NCI-H2029 (cell line): ENCODE measurements at places on chromosomes 3 and 15.

DNA sequence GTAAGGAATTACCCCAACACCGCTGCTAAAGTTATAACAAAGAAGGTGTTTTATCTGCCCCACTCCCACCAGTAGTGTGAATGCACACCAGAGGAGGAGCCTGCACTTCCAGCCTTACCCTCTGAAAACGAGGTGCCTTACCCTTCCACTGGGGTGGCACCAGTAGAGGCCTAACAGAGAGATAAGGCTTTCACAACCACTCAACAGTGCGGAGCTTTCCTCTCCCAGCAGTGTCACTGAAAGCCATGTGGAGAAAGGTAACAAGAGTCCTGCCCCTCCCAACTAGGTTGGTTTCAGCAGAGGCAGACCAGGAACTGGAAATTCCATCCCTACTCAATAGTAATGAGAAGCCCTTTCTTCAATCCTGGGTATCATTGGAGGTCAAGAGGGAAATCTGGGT, 539.2 kb downstream of the VGLL3 start:
- no peak for DNase-seq

- DNase-seq: no peak
Measured at GRCh38 chr15:83559310-83559966, 94.5 kb upstream of the ADAMTSL3 start.

GRCh38 chr3:123640740-123641462, 56.0 kb upstream of the HACD2 start:
- DNase-seq: no peak

DNA sequence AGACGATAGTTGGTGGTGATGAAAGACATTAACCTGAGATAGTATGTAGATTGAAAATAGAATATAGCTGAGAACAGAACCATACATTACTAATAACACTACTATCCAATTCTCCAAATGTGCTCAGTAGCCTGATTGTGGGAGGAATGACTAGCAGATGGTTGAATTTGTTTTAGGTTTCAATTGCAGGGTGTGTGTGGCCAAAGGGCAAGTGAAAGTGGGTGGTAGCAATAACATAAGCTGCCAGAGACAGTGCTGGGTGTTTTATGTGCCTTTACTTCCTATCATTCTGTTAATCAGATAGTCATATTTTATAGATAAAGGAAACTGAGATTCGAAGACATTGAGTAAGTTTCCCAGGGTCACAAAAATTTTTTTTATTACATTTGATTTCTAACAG, 249.5 kb upstream of the ARL6 start:
- DNase-seq: no peak

GRCh38 chr3:158991146-158991705, 189.4 kb downstream of the MFSD1 start:
- peak; percentile 0 for DNase-seq

DNA sequence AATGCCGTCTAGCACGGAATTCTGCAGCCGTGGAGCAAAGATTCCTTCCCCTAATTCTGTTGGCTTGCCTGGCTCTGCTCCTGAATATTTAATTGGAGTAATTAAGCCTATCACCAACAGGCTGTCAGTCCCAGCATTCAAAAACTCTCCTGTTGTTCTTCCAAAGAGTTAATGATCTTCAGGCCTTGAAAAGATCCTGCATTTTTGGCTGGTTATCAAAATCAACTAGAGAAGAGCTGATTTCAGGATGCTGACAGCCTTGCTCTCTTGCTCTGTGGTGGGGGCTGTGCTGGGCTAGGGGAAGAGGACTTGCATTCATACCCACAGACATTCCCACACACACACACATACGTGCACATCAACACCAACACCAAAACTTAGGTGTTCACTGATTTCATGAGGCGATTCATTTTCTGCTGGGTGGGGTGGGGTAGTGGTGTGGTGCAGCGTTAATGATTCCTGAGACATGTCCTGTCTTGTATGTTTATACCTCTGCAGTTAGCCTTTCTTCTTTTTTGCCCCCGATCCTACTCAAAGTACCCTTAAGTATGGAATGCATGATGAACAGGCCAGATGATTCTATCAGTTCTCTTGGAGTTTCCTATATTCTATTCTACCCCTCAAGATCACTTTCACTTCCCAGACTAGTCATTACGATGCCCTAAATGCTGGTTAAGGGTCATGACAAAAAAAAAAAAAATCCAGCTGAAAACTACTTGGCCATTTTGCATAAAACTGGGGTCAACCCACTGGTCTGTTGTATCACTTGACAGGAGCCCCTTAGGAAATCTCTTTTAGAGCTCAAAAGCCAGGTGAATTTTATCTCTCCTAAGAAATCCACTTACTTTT, 42.3 kb downstream of the CPN2 start:
- DNase-seq: no peak

DNA sequence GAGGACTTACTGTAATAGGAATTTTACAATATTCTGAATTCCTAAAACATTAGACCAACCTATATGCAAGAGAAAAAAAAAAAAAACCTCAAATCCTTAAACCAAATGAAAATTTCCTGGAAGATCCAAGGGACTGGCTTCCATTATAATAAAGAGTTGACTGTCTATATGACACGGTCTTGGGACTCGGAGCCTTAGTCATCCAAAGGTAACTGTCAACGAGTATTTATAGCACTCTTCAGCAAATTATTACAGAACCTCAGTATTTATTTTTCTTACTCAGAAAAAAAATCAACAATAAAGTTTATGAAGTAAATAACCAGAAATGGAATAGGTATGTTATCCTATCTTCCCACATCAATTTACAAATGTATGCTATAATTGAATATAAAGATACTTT, 66.0 kb downstream of the TTBK2 start:
- no peak for DNase-seq

GRCh38 chr3:188526057-188526456, 372.1 kb downstream of the LPP start:
- no peak for DNase-seq

DNA sequence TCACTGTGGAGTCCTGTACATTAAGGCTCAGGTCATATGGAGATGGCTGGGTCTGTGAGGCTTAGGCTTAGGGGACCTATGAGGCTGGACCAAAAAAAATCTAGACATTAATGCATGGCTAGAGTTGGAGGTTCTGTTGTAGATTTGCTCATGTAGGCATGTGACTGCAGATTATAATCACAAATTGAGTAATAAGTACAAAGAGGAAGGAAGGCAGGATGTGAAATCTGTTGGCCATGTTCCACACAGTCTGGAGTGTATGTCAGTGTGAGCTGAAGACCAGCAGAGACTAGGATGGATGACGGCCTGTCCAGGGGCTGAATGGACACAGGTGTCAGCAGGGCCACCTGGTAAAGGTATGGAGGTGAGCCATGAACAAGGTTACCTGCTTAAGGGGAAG, at the start of gene ST3GAL6:
Gene ST3GAL6, plus strand, starts transcription at position 265 of the 400 bp plus-strand sequence. CDS start 5,101 bp downstream, outside the sequence.
- no peak for DNase-seq

DNA sequence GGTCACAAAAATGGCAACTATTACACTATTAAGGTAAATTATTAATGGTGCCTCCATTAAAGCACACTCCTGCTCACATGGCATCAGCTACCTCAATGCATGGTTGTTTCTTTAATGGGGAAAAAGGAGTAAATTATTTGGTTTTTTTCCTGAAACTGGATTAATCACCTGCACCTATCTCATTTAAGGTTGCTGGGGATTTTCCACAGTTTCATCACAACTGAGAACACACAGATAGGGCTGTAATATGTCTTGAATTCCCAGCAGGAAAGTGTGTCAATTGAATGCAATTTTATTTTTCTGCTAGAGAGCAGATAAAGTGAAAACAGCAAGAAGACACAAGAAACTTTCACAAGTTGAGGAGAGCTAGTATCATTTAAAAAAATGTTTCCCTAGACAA, 36.4 kb downstream of the RFTN1 start:
- DNase-seq: no peak

- no peak for DNase-seq
Measured at GRCh38 chr3:166307756-166308350, 470.6 kb upstream of the BCHE start.

GRCh38 chr3:100882571-100882984, 110.6 kb downstream of the ABI3BP start:
- DNase-seq: no peak

DNA sequence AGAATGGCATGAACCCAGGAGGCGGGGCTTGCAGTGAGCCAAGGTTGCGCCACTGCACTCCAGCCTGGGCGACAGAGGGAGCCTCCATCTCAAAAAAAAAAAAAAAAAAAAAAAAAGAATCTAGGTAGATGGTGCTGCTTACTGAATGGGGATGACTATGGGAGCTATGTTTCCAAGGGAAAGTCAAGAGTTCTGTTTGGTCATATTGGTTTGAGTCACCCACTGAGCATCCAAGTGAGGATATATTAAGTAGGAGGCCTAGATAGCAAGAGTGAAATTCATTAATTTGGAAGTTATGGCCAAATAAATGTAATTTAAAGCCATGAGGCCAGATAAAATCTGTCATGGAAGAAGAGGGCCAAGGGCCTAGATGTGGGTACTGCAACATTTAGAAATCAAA, 9.0 kb upstream of the UACA start:
- DNase-seq: no peak

GRCh38 chr3:172062761-172063160, 23.4 kb downstream of the FNDC3B start:
- DNase-seq: no peak

DNA sequence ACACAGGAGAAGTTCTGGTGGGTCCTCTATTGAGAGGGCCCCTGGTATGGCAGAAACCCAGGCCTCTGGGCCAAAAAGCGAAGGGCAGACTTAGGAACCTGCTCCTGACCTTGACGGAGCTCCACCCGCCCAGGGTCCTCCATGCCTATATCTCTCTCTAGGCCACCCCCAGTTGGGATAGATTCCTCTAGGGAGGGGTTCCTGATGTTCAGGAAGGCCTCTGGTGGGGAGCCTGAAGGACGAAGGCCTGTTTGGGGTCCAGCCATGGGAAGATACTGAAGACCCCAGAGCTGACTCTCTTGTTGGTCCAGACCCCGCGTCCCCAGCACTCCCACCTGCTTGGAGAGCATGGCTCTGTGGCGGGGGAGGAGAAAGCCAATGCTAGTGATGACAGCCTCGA, 104.2 kb downstream of the CORO2B start:
- no peak for DNase-seq

GRCh38 chr3:150640256-150640655, 37.1 kb downstream of the SELENOT start:
- DNase-seq: no peak

DNA sequence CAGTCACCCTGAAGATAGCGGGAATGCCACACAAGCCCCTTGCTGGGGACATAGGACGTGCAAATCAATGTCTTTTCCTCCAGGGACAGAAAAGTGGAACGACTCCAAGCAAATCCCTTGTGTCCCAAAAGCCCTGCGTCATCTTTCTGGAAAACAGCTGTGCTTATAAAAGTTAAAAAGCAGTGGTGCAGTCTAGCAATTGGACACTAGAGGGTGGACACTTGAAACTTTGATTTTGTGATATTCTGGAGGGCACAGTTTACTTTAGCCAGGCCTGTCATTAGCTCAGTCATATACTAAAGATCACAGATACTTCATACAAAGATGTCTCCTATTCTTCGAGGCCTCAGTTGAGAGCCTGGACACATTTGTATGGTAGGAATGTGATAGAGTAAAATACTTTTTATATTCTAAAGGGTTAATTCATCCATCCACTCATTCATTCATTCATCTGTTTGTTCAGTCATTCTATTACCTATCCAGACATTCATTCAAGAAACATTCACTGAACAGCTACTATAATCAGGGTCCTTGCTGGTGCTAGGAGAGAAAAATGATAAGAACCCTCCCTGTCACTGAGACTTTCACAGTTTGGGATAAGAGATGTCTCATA, 63.8 kb upstream of the ANKRD34C start:
- no peak for DNase-seq

GRCh38 chr15:56839099-56839498, 79.3 kb upstream of the TCF12 start:
- DNase-seq: no peak

DNA sequence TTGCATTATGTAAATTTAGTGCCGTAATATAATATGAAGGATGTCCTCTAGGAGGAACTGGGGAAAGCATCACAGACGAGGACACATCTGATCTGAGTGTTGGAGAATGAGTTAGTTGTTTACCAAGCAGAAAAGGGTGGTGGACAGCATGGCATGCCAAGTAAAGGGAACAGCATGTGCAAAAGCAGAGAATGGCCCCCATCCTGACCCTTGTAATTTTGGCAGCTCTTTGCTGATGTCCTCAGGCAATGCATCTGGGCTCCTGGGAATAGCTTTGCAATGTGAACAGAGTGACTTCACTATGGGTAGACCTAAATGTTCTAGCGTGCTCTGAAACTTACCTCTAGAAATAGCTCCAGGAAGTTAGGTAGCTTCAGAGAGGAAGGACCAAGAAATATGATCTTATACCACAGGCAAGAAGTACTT, 263.3 kb downstream of the LPP start:
- DNase-seq: no peak

DNA sequence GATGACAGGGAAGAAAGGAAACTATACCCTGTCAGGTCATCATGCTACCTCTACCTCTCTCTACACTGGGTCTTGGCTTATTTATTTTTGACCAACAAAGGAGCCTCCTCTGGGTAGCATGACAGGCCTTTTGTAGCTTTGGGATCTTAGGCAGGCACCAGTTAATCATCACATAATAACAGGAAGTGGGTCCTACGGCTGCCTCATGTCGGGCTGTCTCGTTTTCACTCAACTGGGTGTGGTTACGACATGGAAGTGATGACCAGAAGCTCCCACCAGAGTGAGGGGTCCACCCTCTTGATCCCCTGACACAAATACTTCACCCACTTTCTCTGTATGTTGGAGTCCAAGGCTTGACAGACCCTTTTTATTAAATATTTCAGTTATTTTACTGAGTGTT, 105.3 kb downstream of the CD47 start:
- no peak for DNase-seq

DNA sequence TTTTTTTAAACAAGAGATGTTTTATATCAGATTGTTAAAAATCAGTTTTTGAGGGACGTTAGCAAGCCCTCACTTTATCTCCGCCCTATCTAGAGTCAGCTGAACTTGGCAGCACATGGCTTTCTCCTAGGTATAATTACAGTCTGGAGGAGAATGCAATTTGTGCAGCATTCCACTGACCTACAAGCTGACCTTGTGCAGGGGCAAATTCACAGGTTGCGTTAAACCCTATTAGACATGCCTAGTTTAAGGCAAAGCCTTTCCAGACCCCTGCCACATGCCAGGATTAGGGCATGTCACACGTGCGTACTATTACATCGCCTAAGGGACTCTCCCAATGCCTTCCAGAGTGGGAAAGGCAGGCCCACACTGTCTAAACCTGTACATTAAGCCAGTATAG, 224.0 kb downstream of the GREM1 start:
- no peak for DNase-seq

GRCh38 chr15:89899951-89900567, 6.3 kb upstream of the AP3S2 start:
- no peak for DNase-seq
